ENCODE measurements at places on chromosomes 16 and 17.

DNA sequence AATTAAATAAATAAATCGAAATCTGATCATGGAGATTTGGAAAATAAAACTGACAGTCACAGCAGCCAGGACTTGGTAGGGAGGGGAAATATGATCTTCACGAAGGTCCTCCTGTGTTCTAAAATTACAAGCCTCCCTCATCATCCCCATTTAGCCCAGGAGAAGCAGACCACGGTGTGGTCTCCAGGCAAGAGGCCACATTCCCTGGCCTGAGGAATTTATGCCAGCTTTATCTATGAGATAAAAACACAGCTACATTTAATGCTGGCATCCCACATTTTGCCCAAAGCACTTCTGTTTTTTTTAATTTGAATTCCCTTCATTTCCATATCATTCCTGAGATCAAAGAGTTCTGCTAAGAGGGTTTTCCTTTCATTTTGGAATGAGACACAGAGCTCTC is 43.2 kb downstream of the ABCC12 start:
- no peak for DNase-seq

DNA sequence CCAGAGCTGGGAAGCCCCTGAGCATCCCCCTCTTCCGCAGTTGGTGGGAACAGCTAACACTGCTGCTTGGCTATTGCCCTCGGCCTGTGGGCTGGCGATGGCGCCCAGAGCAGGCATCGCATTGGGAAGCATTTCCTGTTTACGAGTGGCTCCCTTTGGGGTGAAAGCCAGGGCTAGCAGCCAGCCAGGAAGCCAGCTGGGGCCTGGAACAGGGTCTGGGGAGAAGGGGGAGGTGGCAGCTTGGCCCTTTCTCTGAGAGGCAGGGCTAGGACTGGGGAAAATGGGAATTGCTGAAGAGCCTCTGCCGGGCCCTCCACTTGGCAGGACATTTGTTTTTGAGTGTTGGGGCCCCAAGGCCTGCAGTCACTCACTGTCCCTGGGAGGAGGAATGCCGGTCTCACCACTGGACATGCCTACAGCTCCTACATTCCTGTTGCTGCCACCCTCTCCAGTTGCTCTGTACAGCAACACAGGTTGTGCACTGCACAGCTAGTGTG is 2.4 kb upstream of the MTSS2 start:
- no peak for DNase-seq

GRCh38 chr17:17551361-17551760 is 40.1 kb downstream of the PEMT start:
- no peak for DNase-seq

- DNase-seq = no peak
Measured at GRCh38 chr17:44487170-44487569, 16.0 kb downstream of the GPATCH8 start.

DNA sequence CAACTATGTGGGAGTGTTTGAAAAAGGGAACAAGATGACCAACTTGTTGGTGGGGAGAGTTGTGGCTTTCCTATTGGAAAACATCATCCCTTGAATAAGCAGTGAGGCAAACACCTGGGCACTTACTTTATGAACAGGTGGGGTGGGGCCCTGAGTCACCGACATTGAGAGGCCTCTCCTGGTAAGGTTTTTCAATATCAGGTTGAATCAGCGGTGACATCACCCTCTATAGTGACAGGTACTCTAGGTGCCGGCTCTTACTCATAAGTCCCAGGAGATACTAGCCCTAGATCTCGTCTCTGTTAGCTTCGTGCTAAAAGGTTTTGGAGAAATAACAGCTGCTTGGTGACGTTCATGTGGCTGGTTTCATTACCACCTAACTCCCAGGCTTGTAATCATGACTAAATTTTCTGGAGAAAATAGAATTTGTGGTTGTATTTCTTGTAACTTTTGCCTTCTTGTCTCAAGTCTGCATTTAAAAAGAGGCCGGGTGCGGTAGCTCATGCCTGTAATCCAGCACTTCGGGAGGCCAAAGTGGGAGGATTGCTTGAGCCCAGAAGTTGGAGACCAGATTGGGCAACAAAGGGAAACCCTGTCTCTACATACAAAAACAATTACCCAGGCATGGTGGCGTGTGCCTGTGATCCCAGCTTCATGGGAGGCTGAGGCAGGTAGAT is 19.3 kb downstream of the CDH1 start:
- DNase-seq = no peak

- DNase-seq = no peak
Measured at GRCh38 chr16:78252757-78253156, 153.3 kb downstream of the WWOX start.

DNA sequence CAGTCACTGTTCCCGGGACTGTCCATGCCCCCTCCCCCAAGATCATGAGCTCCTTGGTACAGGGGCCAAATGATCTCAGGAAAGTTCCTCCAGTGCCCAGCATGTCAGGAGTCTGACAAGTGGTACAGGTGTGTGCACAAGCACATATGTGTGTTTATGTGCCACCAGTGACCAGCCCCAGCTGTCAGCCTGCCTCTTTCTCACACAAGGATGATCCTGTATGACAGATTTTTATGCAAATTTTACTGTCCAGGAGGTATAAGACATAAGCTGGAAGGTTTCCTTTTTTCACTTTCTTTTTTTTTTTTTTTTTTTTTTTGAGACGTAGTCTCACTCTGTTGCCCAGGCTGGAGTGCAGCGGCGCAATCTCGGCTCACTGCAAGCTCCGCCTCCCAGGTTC is 31.4 kb upstream of the GFOD2 start:
- no peak for DNase-seq

- DNase-seq = no peak
Measured at GRCh38 chr17:78753316-78754250, 28.5 kb downstream of the CYTH1 start.

DNA sequence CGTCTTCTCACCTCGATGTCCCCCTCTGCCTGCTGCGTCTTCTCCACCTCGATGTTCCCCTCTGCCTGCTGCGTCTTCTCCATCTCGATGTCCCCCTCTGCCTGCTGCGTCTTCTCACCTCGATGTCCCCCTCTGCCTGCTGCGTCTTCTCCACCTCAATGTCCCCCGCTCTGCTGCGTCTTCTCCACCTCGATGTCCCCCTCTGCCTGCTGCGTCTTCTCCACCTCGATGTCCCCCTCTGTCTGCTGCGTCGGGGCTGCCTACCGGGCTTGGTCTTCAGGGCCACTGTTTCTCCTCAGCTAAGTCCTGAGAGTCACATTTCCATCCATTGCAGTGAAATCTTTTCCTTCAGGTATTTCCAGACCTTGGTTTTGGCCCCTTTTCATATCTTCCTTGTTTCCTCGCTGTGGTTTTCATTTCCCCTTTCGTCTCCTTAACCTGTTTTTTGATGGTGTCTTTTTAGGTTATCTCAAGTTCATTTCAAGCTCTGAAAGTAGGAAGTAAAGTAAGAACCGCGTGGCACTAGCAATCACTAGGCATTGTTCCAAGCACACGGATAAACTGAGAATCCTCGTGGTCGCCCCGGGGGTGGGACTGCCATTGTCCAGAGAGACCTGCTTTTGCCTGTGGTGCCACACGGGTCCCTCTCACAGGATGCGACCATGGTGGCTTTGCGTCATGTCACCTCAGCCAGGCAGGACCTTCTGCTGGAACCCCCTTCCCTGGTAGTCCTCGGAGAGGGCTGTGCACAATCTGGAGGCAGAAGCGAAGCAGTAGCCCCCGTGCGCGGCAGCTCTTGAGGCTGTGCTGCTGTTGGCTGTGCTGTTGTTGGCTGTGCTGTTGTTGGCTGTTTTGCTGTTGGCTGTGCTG is 9.5 kb upstream of the ZNF750 start:
- no peak for DNase-seq

All from AG04450 (cell line).